NCI-H1436 treated with DMSO at 0.1 percent for 48 hours (cell line): ENCODE measurements at places on chromosomes 7 and 10.

DNA sequence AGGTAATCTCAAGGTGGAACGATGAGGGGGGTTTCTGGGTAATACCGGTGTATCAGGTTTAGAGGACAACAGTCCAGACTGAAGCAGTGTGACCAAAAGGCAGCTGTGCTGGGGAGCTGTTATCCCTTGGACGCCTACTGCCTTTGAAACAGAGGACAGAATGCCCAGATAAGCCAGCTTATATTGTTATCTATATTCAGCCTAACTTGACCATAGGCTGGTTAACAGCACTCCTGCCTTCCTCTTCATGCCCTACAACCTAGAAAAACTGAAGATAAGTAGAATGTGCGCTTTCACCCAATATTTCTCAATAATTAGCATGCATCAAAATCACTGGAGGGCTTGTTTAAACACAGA is 44.9 kb downstream of the IL6 start:
- DNase-seq, result no peak

DNA sequence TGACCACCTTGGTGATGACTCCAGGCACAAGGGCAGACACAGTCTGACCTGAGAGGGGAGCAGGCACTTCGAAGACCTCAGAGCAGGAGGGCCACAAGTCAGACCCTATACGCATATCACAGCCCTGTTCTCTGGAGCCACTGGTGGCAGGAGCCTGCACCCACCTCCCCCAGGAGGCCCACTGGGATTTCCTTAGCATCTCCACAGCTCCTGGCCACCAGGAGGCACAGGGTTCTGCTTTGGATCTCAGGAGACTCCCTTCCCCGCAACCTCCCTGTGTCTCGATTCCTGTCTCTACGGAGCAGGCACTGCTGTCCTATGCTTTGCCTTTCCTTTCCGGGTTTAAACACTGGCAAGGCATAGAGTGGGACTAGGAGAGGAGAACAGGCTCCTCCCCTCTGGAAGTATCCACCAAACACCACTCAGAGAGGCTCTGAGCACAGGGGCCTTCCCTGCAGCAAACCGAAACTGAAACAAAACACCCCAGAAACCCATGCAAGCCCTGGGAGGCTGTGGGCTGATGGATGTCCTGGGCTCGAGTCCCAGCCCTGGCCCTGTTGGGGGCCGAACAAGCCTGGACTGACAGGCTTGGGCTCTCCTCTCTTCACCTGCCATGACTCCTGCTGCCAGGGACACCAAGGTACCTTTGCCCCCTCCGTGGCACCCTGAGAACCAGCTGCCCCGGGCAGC is 166.3 kb downstream of the NEURL1 start:
- DNase-seq, result no peak

- DNase-seq, result no peak
Observed at GRCh38 chr7:7970531-7971307, 2.1 kb downstream of the GLCCI1 start.

DNA sequence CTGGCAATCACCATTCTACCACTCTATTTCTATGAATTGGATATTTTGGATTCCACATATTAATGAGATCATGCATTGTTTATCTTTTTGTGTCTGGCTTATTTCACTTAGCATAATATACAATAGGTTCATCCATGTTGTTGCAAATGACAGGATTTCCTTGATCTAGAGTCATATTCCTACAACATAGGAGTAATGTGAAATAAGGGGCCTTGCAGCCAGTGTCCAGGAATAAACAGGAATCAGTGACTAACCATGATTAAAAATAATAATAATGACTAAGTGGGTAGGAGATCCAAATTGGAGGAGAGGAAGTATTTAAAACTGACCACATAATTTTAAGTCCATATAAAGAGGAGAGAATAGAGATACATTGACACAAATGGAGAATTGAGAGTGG is 49.9 kb downstream of the SCIN start:
- no peak for DNase-seq

DNA sequence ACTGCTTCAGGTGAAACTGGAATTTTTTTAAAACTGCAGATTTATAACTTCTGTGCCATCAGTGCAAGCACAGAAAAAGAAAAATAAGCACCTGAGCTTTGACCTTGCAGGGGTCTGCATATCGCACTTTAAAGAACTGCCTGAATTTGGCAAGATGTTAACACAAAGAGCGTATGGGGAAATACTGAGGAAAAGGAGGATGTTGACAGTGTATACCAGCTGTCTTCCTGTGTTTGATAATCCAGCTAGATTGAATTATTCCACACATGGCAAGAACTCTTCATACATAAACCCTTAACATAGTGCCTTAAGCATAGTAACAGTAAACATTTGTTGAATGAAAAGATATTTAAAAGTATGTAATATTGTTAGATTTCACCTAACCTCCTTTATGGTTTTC is 30.0 kb downstream of the SMC3 start:
- no peak for DNase-seq

DNA sequence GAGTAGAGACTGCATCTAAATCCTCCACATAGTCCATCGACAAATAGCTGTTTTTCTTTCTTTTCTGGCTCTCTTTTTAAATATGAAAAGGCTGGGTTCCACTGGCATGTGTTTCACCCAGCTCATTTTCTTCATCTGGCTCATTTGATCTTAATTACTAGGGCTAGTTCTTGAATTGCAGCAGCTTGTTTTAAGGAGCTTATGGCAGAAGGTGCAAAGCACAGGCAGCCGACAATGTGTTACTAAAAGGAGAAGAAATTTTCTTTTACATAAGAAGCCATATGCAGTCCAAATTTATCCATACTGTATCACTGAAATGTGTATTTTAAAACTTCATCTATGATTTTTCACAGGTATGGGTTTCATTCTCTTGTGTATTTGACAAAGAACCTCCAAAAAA is 205.6 kb upstream of the PTER start:
- no peak for DNase-seq

DNA sequence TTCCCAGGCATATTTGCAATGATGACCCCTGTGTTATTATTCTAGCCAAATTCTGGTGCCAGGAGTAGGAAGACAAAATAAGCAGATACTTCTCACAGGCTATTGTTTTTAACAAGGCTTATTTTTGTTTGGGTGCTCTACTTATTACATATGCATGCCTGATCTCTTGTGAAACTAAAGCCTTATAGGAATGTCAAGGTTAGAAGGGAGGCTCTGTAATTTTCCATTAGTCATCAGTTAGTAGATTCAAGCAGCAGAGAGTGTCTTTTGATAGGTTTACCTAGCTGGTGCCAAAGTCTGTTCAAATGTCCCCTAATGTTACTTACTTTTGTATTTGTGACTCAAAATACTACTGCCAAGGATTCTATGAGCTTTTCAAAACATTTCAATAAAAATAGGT is 11.7 kb upstream of the TMEM106B start:
- DNase-seq, result no peak

GRCh38 chr7:135189221-135189662 is 18.7 kb upstream of the CYREN start:
- DNase-seq, result no peak
